Aorta (tissue), 5 donors: ENCODE measurements at places on chromosomes 12 and 14. TPM values are rescaled to one million over a fixed set of nuclear protein-coding genes. Genes with fewer than 3 reads are reported as not detected.

Gene PPP4R4
- total RNA-seq = 0.93 TPM

DNA sequence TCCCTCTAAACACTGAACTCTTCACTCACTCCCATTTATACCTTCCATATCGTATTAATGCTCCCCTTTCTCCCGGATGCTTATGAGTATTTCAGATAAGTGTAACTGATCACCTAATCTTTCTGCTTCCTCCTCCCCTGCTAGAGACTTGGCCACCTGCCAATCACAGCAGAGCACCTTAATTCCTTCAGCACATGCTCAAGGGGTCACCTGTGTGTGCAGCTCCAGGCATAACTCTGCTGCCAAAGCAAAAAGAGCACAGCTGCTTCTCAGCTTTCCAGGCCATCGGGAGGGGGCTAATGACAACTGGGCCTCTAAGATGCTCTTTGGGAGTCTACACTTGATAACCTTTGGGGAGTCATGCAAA, 106.9 kb upstream of the DYRK2 start:
- H3K36me3 ChIP-seq = no peaks in the 10 kb centered on the region
- H3K4me1 ChIP-seq = no peaks in the 10 kb centered on the region
- no peak for DNase-seq

- H3K36me3 ChIP-seq = no peaks in the 10 kb centered on the region
- no peak overlapping the region for H3K4me3 ChIP-seq
- H3K27me3 ChIP-seq = no peaks in the 10 kb centered on the region
- DNase-seq = no peak
- no peak overlapping the region for H3K27ac ChIP-seq
Measured at GRCh38 chr12:96249196-96250118, 55.3 kb downstream of the ELK3 start.

- no peak for DNase-seq
- H3K4me1 ChIP-seq = no peaks in the 10 kb centered on the region
- no peaks in the 10 kb centered on the region for H3K27me3 ChIP-seq
- H3K27ac ChIP-seq = no peak overlapping the region
Measured at GRCh38 chr12:50257236-50258166, 25.8 kb downstream of the LIMA1 start.

Gene SUPT16H
- 50.5 TPM for total RNA-seq

DNA sequence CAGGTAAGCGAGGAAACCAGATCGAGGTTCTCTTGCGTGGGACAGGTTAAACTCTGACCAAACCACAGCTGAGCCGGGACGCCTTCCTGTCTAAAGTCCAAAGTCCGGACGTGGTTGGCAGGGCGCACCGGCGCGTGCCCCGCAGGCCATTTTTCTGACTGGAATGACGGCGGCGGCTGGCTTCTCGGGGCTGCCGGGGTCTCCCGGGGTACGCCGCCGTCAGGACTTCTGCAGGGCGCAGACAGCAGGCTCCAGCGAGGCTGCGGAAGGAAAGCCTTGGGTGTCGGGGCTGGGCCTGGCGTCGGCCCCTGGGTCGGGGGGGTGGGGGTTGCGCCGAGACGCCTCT, 32.8 kb downstream of the MIA2 start:
- peak; percentile 76 for DNase-seq
- peak overlapping the region; percentile 47 for H3K27ac ChIP-seq
- no peaks in the 10 kb centered on the region for H3K4me1 ChIP-seq
- peak overlapping the region; percentile 86 for H3K4me3 ChIP-seq
- no peaks in the 10 kb centered on the region for H3K36me3 ChIP-seq
- H3K27me3 ChIP-seq = no peaks in the 10 kb centered on the region

DNA sequence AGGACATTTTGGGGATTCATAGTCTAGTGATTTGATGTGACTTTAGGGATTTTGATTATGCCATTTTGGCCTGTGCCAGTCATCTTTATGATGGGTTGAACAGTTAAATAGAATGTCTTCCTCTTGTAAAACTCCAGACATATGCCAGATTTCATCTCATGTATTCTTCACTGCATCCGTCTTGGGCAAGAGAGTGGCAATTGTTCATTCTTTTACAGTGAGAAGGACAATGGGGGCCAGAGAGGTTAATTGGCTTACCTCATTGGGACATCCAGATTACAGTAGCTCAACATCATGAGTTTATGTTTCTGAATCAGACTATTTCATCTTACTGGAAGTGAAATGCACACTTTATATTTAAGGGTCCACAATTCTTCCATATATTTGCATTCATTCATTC, 108.2 kb upstream of the SLC38A2 start:
- no peaks in the 10 kb centered on the region for H3K36me3 ChIP-seq
- H3K27ac ChIP-seq = no peak overlapping the region

Gene OTOGL
- 0.54 TPM for total RNA-seq

- H3K36me3 ChIP-seq = peaks cover 2% of the 10 kb centered on the region
- no peak overlapping the region for H3K27ac ChIP-seq
- DNase-seq = peak; percentile 74
- no peaks in the 10 kb centered on the region for H3K27me3 ChIP-seq
Measured at GRCh38 chr12:132152953-132153352, 8.7 kb downstream of the NOC4L start.

- H3K4me1 ChIP-seq = no peaks in the 10 kb centered on the region
- no peaks in the 10 kb centered on the region for H3K27me3 ChIP-seq
- no peaks in the 10 kb centered on the region for H3K36me3 ChIP-seq
- no peak overlapping the region for H3K4me3 ChIP-seq
- no peak overlapping the region for H3K27ac ChIP-seq
- no peak for DNase-seq
Measured at GRCh38 chr14:38286452-38286851, 30.6 kb upstream of the CLEC14A start.

GRCh38 chr14:76918256-76918781, 92.1 kb downstream of the LRRC74A start:
- peak; percentile 85 for DNase-seq
- no peaks in the 10 kb centered on the region for H3K27me3 ChIP-seq
- peak overlapping the region; percentile 97 for H3K27ac ChIP-seq
- H3K36me3 ChIP-seq = no peaks in the 10 kb centered on the region

GRCh38 chr14:69135133-69135532, 17.8 kb downstream of the DCAF5 start:
- no peaks in the 10 kb centered on the region for H3K27me3 ChIP-seq
- no peak overlapping the region for H3K27ac ChIP-seq
- no peak overlapping the region for H3K4me3 ChIP-seq
- no peak for DNase-seq
- H3K36me3 ChIP-seq = no peaks in the 10 kb centered on the region

DNA sequence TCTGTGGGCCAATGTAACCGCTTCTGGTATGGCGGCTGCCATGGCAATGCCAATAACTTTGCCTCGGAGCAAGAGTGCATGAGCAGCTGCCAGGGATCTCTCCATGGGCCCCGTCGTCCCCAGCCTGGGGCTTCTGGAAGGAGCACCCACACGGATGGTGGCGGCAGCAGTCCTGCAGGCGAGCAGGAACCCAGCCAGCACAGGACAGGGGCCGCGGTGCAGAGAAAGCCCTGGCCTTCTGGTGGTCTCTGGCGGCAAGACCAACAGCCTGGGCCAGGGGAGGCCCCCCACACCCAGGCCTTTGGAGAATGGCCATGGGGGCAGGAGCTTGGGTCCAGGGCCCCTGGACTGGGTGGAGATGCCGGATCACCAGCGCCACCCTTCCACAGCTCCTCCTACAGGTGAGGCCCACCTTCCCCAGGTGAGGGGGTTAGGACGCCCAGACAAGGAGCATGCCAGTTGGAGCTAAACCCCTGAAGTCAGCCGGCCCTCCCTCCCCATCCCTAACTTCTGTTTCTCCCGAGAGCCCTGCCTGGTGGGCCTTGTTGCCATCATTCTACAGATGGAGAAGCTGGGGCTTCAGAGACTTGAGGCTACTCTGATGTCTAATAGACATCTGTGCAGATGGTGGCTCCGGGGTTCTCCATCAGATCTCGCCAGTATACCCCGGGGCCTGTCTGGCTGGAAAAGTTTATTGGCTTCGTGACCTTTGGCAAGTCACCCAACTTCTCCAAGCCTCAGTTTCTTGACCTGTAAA, 25.3 kb downstream of the PAPLN start:
- no peak overlapping the region for H3K27ac ChIP-seq
- no peaks in the 10 kb centered on the region for H3K27me3 ChIP-seq
- peak; percentile 38 for DNase-seq
- no peaks in the 10 kb centered on the region for H3K36me3 ChIP-seq
- no peaks in the 10 kb centered on the region for H3K4me1 ChIP-seq

DNA sequence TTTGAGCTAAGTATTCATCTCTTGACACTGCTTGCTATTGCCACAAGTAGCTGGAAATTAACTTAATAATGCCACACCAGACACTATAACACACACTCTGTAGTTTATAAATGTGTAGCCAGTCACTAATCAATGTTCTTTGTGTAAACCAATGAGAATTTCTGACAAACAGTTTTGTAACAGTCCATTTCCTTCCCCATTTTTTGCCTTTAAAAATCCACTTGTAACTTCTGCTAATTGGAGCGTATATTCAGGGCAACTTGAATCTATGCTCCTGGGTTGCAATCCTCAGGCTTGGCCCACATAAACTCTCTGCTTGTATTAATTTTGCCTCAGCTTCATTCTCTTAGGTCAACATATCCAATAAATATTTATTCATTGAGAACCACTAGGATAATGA, 125.0 kb upstream of the DHRS4 start:
- no peaks in the 10 kb centered on the region for H3K27me3 ChIP-seq
- H3K4me3 ChIP-seq = no peak overlapping the region

GRCh38 chr14:75119056-75119455, 7.8 kb downstream of the NEK9 start:
- H3K4me1 ChIP-seq = no peaks in the 10 kb centered on the region
- H3K36me3 ChIP-seq = peaks cover 10% of the 10 kb centered on the region
- H3K27ac ChIP-seq = no peak overlapping the region
- DNase-seq = no peak
- H3K4me3 ChIP-seq = no peak overlapping the region

GRCh38 chr14:91327250-91327595, 82.7 kb upstream of the GPR68 start:
- no peak overlapping the region for H3K27ac ChIP-seq
- H3K36me3 ChIP-seq = no peaks in the 10 kb centered on the region
- no peaks in the 10 kb centered on the region for H3K4me1 ChIP-seq
- no peaks in the 10 kb centered on the region for H3K27me3 ChIP-seq

Gene COX14
- total RNA-seq = 52.7 TPM

GRCh38 chr12:7431993-7432685, 11.8 kb downstream of the CD163L1 start:
- H3K4me3 ChIP-seq = no peak overlapping the region
- no peaks in the 10 kb centered on the region for H3K27me3 ChIP-seq
- H3K36me3 ChIP-seq = no peaks in the 10 kb centered on the region

DNA sequence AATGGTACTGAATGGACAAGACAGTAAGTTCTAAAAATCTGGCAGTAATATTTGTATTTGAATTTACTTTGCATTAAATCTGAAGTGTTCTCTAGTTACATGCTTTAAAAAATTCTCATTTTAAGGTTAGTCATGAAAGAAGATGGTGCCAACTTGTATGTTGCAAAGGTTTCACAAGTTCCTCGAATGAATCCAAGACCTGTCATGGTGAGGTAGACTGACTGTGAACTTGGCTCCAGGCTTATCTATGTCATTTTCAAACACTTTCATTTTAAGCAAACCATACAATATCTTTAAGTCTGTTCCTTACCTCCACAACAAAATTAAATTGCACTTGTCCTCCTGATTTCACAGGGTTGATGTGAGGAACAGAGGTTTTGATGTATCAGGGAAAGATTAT, 23.4 kb downstream of the CLEC2D start:
- H3K27ac ChIP-seq = no peak overlapping the region
- no peaks in the 10 kb centered on the region for H3K27me3 ChIP-seq
- H3K4me3 ChIP-seq = no peak overlapping the region
- H3K4me1 ChIP-seq = no peaks in the 10 kb centered on the region

Gene NR4A1
- total RNA-seq = 175 TPM

Gene JAG2
- 32.1 TPM for total RNA-seq

Gene SP7
- total RNA-seq = 0.33 TPM

GRCh38 chr12:1322821-1323220, 271.6 kb downstream of the FBXL14 start:
- no peak overlapping the region for H3K4me3 ChIP-seq
- no peak overlapping the region for H3K27ac ChIP-seq
- no peaks in the 10 kb centered on the region for H3K36me3 ChIP-seq
- H3K4me1 ChIP-seq = no peaks in the 10 kb centered on the region

GRCh38 chr12:88993651-88994050, 358.6 kb downstream of the DUSP6 start:
- H3K4me3 ChIP-seq = no peak overlapping the region
- H3K27me3 ChIP-seq = no peaks in the 10 kb centered on the region
- H3K4me1 ChIP-seq = no peaks in the 10 kb centered on the region
- H3K27ac ChIP-seq = no peak overlapping the region
- DNase-seq = no peak

GRCh38 chr14:99822800-99823455, 29.7 kb downstream of the EML1 start:
- no peaks in the 10 kb centered on the region for H3K27me3 ChIP-seq
- DNase-seq = no peak
- no peaks in the 10 kb centered on the region for H3K36me3 ChIP-seq
- no peaks in the 10 kb centered on the region for H3K4me1 ChIP-seq
- no peak overlapping the region for H3K4me3 ChIP-seq

- no peaks in the 10 kb centered on the region for H3K36me3 ChIP-seq
- no peak for DNase-seq
- no peak overlapping the region for H3K27ac ChIP-seq
- H3K27me3 ChIP-seq = no peaks in the 10 kb centered on the region
- H3K4me3 ChIP-seq = no peak overlapping the region
- H3K4me1 ChIP-seq = peaks cover 3% of the 10 kb centered on the region
Measured at GRCh38 chr12:31727192-31727591, 1.6 kb downstream of the AMN1 start.

DNA sequence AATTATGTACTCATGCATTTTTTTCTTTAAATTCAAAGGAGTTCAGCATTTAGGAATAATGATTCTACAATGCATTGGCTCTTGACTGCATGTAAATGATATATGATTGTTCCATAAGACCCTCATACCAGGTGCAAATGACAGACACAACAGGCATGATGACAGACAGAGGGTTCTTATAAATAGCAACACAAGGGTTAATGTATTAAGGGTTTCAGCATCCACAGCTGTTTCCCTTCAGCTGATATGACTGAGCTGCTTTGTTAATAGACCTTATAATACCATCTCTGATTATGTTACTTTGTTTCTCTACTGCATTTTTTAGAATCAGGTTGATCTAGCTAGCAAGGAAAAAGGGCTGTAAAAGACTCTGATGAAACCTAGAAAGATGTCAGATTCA, 90.8 kb upstream of the TMTC2 start:
- no peak overlapping the region for H3K4me3 ChIP-seq
- H3K4me1 ChIP-seq = no peaks in the 10 kb centered on the region
- no peak overlapping the region for H3K27ac ChIP-seq
- no peaks in the 10 kb centered on the region for H3K27me3 ChIP-seq

DNA sequence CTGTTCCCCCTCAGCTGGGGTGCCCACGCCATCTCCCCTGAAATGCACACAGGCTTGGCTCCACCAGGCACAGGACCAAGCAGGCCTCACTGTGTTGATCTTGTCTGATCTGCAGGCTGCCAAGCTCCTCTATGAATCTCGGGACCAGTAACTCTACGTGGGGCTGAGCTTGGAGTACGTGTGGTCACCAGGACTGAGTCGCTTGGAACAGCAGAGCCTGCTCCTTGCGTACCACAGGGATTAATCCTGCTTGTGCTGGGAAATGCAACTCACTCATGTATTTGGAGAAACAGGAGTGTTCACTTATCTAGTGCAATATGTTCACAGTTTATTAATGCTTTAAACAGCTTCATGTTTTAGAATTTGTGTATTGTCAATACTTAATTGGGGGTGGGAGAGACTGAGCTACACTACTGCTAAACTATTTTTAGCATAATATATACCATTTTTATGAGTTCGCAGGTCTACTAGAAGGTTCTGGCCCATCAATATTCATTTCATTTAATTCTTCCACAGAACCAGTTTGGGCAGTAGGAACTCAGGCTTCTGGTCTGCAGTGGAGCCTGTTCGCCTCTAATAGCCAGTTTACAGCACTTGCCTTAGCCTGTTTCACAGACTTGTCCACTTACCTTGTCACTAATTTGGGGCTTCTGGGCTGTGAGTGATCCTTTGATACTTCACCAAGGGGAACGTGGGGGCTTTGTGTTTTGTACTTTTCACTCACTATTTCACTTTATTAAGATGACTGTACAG, 17.4 kb downstream of the ZFYVE21 start:
- no peak for DNase-seq
- H3K27ac ChIP-seq = no peak overlapping the region
